Liver (tissue), 10 donors: ENCODE measurements at places on chromosomes 1 and 21.

DNA sequence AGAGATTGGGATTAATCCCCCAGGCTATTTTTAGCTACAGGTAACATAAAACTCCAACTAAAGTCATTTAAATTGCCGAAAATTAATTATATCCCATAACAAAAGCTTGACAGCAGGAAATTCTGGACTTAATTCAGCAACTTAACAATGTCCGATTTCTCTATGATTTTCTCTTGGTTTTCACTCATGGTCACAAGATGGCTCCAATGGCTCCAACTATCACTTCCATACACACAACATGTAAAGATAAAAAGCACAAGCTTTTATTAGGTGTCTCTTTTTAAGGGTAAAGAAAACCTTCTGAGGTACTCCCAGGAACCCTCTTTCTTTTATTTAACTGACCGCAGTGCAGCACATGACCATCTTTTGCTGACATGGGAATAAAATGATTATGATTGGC lies 363.5 kb upstream of the PTBP2 start:
- no peaks in the 10 kb centered on the region for H3K27me3 ChIP-seq
- no peaks in the 10 kb centered on the region for H3K36me3 ChIP-seq
- H3K4me1 ChIP-seq, result no peaks in the 10 kb centered on the region
- no peak overlapping the region for H3K27ac ChIP-seq
- H3K4me3 ChIP-seq, result no peak overlapping the region
- no peak for DNase-seq

DNA sequence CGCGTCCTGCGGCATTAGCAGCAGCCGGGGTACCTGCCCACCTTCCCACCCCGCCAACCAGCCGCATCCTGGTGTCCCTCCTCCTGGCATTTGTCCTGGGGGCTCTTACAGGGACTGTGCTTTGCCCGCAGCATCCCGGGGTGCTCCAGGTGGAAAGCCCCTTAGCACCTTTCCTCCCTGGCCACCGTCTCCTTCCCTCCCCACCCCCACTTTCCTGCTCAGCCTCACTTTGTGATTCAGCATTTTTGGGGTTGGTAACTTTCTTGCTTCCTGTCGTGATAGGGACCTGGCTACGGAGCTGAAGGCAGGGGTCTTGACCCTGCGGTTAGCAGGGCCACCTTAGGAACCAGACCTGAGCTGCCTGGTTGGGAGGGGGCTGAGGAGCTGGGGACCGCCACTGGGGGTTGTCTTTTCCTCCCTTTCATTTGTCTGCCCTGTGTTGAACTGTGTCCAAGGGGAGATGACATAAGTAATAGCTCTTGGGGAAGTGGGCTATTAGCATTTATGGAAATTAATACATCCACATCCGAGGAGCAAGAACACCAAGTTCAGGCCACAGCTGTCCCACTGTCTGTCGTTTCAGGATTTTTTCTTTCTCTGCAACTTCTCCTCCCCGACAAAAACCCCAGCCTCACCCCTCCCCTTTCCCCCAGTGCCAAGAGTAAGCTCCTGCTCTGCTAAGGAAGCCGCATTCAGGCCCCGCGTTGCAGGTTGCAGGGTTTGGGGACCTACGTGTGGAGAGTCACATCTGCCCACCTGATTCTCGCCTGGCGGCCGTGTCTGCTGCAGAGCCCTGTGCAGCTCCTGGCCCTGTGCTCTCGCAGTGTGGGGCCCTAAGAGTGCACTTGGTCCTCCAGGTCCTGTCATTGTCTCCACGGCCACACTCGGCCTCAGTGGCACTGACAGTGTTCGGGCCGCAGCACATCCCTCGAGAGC lies 1.6 kb upstream of the NPHP4 start:
- peaks cover 2% of the 10 kb centered on the region for H3K4me1 ChIP-seq
- H3K4me3 ChIP-seq, result peak overlapping the region; percentile 62
- H3K27ac ChIP-seq, result peak overlapping the region; percentile 31
- no peak for DNase-seq
- no peaks in the 10 kb centered on the region for H3K27me3 ChIP-seq

DNA sequence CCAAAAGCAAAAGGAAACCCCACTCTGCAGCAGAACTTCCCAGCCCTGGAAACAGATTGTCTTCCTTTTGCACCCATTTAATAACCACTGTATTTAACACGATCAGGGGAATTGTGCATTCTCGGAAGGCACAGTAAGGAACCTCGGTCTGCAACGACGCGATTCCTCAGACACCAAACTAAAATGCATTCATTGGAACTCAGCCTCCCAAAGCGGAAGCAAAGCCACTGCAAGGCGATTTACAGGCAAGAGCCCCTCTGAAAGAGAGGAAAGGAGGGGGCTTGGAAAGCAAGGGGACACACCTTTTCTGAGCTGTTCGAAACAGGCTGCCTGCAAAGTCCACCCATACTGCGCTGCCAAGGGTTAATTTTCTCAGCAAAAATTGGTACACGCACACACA lies 297.7 kb downstream of the OMA1 start:
- peaks cover 8% of the 10 kb centered on the region for H3K27me3 ChIP-seq
- H3K4me1 ChIP-seq, result peaks cover 16% of the 10 kb centered on the region
- no peak overlapping the region for H3K4me3 ChIP-seq
- no peak overlapping the region for H3K27ac ChIP-seq

GRCh38 chr1:223731133-223731770 lies 18.9 kb downstream of the CAPN2 start:
- H3K4me3 ChIP-seq, result no peak overlapping the region
- no peaks in the 10 kb centered on the region for H3K36me3 ChIP-seq
- no peaks in the 10 kb centered on the region for H3K27me3 ChIP-seq
- H3K27ac ChIP-seq, result no peak overlapping the region
- H3K4me1 ChIP-seq, result peaks cover 6% of the 10 kb centered on the region
- no peak for DNase-seq

DNA sequence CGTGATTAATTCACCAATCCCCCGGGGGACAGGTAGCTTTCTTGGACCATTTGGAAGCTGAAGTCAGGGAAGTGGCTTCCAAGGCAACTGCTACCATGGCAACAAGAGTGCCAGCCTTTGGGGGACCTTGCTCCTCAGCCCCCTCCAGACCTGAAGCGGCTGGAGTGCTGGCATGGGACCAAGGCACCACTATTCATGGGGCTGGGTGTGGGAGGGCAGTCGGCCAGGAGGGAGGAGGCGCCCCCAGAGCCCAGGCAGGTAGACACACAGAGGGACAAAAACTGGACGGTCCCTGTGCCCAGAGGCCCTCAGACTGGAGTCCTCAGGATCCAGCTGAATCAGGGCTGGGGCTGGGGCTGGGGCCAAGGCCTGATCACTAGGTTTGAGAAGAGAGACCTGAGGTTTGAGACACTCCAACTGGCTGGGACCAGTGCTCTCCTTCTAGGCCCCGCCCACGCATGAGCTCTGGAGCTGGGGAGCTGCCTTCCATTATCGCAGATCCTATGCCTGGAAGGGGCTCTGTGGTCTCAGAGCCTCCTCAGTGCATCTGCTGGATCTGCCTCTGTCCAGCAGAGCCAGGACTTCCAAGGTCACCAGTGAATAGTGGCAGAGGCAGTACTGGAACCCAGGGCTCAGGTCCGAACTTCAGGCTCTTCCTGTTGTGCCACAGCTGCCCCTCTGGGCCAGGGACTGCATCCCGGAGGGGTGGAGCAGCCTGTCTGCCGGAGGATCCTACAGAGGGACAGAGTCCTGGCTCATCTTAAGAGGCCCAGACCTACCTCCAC lies 3.3 kb upstream of the KNCN start:
- H3K36me3 ChIP-seq, result peaks cover 9% of the 10 kb centered on the region
- H3K27ac ChIP-seq, result no peak overlapping the region
- DNase-seq, result no peak
- H3K4me1 ChIP-seq, result no peaks in the 10 kb centered on the region
- H3K27me3 ChIP-seq, result no peaks in the 10 kb centered on the region

DNA sequence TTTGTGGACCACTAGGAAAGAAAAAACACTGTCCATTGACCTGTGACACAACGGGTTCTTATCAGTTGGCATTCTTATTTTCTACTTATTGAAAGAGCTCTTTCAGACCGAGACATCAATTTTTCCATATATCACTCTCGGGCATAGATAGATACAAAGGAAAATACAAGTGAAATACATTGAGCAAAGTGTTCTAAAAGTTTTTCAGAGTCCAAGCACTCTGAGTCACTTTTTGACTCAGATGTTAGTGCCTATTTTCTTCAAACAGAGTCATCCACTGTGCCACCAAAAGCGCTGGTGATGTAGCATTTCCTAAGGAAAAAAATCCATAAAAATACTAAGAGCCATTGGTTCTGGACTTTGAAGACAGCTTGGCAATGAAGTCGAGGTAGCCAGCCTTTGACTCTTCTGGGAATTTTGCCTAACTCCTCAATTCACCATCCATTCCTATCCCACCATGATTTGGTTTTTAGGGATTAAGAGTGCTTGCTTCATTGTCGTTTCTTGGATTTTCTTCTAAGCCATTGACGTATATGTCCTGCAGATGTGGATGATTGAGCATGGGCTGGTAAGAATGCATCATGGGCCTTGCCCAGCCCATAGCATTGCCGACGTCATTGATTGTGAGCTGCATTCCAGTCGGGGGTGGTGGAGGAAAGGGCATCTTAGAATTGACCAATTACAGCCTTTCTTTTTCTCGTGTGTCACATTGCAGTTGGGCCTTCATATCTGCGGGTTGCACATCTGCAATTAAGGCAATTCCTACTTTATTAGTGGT lies 10.6 kb downstream of the GALNT2 start:
- H3K27ac ChIP-seq, result no peak overlapping the region
- no peaks in the 10 kb centered on the region for H3K27me3 ChIP-seq
- no peak for DNase-seq
- H3K4me1 ChIP-seq, result peaks cover 12% of the 10 kb centered on the region

GRCh38 chr1:15411593-15412137 lies 2.0 kb downstream of the EFHD2 start:
- peak overlapping the region; percentile 5 for H3K4me3 ChIP-seq
- H3K27ac ChIP-seq, result peak overlapping the region; percentile 53
- peaks cover 2% of the 10 kb centered on the region for H3K4me1 ChIP-seq
- no peak for DNase-seq
- H3K36me3 ChIP-seq, result no peaks in the 10 kb centered on the region

DNA sequence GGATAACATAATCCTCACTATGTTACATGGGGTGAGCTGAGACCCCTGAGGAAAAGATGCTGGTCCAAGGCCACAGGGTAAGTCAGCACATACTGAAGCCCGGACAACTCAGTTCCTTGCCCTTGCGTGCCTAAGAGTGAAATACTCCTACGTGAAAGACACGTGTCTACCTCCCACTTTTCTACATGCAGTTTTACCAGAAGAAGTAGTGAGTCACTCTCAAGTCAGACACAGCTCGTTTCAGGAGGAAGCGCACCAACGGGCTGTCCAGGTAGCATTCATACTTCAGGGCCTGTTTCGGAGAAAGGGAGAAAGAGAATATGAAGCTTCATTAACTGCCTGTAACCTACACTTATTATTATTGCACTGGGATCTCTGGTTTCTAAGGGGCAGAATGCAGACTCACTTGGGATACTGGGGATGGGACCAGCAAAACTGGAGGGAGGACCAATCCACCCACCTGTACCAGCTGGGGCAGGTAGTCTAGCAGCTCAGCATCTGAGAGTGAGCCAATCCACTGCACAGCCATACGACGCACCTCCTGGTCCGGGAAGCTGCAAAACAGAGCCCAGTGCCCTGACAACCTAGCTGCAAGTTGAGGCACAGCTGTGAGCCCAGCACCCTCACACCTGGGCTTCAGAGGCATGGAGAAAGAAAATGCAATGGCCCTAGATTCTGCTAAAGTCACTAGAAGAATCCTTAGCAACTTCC lies 32.4 kb upstream of the PPP1R15B start:
- DNase-seq, result no peak
- H3K27ac ChIP-seq, result no peak overlapping the region
- H3K27me3 ChIP-seq, result no peaks in the 10 kb centered on the region
- H3K4me1 ChIP-seq, result peaks cover 15% of the 10 kb centered on the region
- H3K4me3 ChIP-seq, result no peak overlapping the region

GRCh38 chr1:22851517-22851916 lies 121.1 kb downstream of the LACTBL1 start:
- H3K4me1 ChIP-seq, result no peaks in the 10 kb centered on the region
- H3K36me3 ChIP-seq, result no peaks in the 10 kb centered on the region
- no peak for DNase-seq
- no peak overlapping the region for H3K27ac ChIP-seq

DNA sequence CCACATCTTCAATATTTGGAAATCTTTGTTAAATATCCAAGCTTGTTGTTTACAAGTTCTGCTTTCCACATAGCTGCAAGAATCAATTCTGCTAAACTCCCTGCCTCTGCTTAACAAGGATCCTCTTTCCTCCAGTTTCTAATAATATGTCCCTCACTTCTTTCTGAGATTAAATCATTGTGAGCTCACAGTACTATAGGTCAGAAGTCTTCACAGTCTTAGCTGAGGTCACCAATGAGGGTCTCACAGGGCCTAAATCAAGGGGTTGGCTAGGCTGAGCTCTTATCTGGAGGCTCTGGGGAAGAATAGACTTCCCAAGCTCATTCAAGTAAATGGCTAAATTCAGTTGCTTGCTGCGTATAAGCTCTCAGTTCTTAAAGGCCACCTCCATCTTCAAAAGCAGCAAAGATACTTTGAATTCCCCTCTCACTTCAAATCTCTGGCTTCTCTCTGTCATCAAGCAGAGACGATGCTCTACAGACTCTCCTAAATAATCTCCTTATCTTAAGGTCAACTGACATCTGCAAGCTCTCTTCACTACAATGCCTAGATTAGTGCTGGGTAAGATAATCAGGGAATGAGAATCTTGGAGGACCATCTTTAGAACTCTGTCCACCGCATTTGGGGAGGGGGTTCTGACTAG lies 175.3 kb downstream of the PLPPR4 start:
- H3K4me1 ChIP-seq, result no peaks in the 10 kb centered on the region
- no peaks in the 10 kb centered on the region for H3K36me3 ChIP-seq
- H3K27me3 ChIP-seq, result no peaks in the 10 kb centered on the region
- H3K4me3 ChIP-seq, result no peak overlapping the region

DNA sequence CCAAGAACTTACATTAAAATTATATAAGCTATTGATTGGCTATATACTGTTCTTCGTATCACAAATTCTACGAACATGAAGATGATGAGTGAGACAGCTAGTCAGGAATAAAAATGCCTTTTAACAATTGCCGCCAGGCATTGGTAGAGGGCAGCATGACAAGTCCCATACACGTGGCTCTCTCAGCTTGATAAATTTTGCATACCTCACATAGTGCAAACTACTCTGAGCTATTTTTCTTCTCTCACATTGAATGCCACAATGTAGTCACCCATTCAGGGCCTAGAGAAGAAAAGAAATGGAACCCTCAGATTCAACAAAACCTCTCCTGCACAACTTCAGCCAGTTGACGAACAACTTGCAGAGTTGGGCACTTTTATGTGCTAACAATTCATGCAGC lies 27.0 kb upstream of the FMO2 start:
- no peaks in the 10 kb centered on the region for H3K36me3 ChIP-seq
- no peaks in the 10 kb centered on the region for H3K27me3 ChIP-seq
- DNase-seq, result no peak
- no peak overlapping the region for H3K27ac ChIP-seq
- peaks cover 10% of the 10 kb centered on the region for H3K4me1 ChIP-seq

GRCh38 chr1:221709854-221710253 lies 32.0 kb downstream of the DUSP10 start:
- no peak overlapping the region for H3K4me3 ChIP-seq
- DNase-seq, result no peak
- H3K4me1 ChIP-seq, result peaks cover 37% of the 10 kb centered on the region
- H3K36me3 ChIP-seq, result peaks cover 11% of the 10 kb centered on the region
- peak overlapping the region; percentile 65 for H3K27ac ChIP-seq

- H3K4me3 ChIP-seq, result no peak overlapping the region
- no peaks in the 10 kb centered on the region for H3K27me3 ChIP-seq
- peak; percentile 57 for DNase-seq
Measured at GRCh38 chr1:11929849-11930248, 3.6 kb upstream of the KIAA2013 start.

- no peaks in the 10 kb centered on the region for H3K36me3 ChIP-seq
- no peak overlapping the region for H3K4me3 ChIP-seq
- no peaks in the 10 kb centered on the region for H3K27me3 ChIP-seq
- no peaks in the 10 kb centered on the region for H3K4me1 ChIP-seq
- DNase-seq, result no peak
Measured at GRCh38 chr1:50651476-50652263, 228.4 kb upstream of the DMRTA2 start.
